ENCODE measurements at places on chromosomes 2 and 18.
A peak's percentile ranks its signal among the peaks of the same experiment; 100 is the strongest.

- no peak for DNase-seq
Measured at GRCh38 chr2:239871481-239872435, 153.4 kb downstream of the NDUFA10 start.

DNA sequence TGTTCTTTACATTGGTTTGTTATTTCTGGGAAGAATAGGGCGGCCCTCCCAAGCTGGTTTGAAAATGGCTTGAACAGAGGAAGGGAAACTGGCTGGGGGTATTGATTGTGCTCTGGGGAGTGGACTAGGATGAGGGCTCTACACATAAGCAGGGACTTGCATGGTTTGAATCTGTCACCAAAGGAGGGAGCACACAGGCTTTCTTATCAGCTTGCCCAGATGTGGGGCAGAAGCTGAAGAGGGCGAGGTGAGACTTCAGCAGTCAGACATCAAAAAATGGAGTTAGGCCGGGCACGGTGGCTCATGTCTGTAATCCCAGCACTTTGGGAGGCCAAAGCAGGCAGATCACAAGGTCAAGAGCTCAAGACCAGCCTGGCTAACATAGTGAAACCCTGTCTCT lies 7.2 kb upstream of the RAB12 start:
- no peak for DNase-seq

DNA sequence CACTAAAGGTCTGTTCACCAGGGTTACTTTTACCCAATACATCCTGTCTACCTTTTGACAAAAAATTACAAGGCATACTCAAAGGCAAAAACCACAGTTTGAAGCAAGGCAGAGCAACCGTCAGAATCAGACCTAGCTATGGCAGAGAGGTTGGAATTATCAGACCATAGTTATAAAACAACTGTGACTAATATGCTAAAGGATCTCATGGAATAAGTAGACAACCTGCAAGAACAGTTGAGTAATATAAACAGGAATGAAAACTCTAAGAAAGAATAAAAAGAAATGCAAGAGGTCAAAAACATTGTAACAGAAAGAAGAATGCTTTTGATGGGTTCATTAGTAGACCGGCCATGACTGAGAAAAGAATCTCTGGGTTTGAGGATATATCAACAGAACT lies 318.8 kb upstream of the KCNH7 start:
- peak; percentile 27 for DNase-seq

DNA sequence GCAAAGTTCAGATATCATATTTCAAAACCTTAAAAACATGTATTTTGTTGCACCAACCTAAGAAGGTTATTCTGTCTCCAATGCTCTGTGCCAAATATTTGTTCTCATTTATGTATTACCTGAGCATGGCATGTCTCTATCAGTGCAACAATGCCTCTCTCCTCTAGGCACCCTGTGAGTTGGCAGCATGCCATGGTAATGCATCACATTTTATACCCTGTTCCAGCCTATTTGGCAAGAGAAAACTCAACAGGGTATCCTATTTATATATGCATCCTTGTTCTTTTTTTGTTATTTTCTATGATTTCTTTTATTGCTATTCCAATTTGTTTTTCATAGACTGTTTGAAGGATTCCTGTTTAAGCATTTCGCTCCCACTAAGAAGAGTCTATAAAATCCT lies 126.3 kb upstream of the NRXN1 start:
- DNase-seq = no peak

- DNase-seq = no peak
Measured at GRCh38 chr2:37418956-37419355, 74.5 kb downstream of the QPCT start.

DNA sequence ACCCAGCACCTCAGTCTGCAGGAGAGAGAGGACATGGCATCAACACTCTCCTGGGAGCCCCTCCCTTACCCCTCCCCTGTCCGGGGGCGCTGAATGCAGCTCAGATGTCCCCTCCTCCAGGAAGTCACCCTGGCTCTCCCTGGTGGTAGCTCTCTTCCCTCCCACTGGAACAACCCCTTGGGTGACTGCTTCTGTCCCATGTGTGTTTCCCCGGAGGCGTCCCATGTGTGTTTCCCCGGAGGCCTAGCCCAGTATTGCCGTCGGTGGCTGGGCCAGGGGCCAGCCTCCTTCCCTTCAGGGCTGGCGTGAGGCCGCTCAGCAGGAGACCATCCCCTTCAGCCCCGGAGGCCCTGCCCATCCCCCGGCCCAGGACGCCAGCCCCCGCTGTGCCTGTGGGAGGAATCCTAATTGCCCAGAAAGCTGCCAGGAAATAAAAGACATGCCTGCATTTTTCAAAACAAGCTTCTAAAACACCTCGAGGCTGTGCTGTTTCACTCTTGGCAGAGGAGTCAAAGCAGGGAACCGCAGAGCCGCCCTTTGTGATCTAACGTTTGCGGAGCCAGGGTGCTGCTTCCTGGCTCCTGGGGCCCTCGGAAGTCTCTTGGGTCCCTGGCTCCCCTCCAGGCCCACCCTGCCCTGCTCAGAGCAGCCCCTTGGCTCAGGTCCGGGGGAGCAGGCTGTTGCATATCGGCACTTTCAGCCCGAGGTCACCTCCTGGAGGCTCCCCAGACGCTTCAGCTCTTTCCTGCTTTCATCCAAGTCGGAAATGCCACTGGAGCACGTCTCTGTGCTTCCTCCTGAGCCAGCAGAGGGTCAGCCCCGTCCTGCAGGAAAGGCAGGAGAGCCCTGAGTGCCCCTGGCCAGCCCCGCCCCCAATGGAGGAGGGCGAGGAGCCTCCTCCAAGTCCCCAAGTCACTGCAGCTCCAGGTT lies 11.4 kb downstream of the SNED1 start:
- peak; percentile 89 for DNase-seq

DNA sequence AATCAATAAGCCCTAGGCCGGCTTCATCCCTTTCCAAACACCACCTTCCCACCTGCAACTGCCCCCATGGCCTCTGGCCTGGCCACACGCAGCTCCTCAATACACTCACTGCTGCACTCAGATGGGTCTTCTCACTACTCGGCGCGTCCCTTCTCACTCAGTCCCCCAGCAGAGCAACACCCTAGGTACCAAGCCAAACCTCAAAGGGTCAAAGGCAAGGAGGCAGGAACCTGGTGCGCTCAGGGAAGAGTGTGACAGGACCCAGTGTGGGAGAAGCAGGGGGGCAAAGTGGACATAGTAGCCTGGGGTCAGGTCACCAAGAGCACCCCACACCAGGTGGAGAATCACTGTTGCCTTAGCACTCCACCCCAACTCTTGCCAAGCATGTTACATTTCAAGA lies 90.6 kb downstream of the TTC32 start:
- DNase-seq = no peak

DNA sequence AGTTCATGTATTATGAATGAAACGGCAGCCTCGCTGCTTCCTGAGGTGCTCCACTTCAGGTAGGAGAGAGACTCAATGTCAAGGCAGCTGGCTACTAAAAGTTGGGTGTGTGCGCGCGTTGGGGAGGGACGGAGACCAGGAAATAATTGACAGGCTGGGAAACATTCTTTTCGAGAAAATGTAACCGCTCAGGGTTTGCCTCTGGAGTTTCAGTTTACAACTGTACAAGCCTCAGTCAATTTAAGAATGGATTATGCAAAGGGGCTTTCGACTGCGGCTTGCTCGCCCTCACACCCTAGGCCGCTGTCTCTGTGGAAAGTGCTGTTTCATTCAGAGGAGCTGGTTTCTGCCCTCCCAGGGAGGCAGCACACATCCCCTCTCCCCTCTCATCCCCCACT lies 4.4 kb upstream of the SPRED2 start:
- peak; percentile 67 for DNase-seq

GRCh38 chr2:44191739-44192138 lies 23.1 kb downstream of the PPM1B start:
- DNase-seq = no peak

- DNase-seq = no peak
Measured at GRCh38 chr2:15665067-15665942, 73.6 kb downstream of the DDX1 start.

DNA sequence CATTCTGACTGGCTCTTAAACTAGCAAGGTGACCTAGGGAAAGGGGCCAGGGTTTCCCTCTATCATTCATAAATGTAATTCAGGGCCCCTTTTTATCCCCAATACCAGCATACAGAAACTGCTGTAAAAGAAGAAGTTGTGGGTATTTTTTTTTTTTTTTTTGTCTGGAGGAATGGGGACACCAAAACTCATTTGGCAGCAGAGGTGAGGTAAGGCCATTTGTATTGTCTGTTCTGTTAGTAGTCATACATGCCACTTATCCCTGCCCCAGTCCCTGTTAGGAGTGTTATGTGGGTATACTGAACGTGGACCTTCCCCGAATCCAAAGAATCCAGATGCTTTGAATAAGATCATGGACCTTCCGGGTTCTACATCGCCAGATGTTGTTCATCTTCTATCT lies 1.7 kb downstream of the SEPTIN2 start:
- DNase-seq = no peak

DNA sequence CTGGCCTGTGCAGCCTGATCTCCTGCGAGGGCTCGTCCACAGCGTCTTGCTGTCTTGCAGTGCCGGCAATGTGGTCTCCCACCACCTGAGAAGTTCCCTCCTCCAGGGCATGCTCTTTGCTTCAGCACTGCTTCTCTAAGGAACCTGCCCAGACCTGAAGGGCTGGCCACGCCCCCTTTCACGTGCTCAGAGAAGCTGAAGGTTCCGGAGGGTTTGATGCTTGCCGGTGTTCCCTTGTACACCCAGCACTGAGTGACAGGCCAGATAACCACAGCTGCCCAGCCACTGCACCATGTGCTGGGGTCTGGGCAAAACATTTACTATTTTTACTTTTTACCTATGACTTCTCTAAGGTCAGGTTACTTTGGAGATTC lies 1.7 kb upstream of the POLR2D start:
- no peak for DNase-seq

GRCh38 chr2:71933467-71934319 lies 214.0 kb downstream of the CYP26B1 start:
- DNase-seq = peak; percentile 75

DNA sequence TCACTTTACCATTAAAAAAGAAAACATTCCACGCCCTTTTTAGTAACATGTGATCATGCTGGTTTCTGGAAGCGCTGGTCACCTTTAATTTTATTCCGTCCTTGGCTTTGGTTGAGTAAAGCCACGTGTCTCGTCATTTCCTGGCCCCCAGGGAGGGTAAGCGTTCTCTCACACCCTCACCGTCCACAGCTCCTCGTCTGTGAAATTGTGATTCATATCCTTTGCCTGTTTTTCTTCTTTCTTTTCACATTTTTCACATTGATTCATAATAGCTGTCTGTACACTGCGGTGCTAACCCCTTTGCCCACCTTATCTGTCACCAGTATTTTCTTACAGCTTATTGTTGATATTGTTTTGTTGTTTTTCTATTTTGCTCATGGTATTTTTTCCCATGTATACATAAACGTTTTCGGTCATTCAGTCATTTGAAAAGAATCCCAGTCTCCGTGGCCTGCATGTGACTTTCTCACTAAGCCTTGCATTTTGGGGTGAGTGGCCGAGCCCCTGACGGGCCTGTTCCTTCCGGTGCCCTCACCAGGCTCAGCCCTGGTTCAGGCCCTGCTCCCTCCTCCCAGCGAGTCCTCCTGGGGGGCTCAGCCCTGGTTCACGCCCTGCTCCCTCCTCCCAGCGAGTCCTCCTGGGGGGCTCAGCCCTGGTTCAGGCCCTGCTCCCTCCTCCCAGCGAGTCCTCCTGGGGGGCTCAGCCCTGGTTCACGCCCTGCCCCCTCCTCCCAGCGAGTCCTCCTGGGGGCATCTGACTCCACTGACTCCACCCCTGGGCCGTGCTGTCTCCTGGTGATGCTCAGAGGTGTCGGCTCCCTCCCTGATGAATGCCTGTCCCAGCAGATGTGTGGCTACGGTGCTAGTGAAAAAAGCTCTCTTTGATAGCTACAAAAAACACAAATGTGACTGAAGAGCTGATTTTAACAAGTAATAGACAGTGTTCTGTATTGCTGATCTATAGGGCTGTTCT lies 249.7 kb upstream of the PXDN start:
- DNase-seq = peak; percentile 83

DNA sequence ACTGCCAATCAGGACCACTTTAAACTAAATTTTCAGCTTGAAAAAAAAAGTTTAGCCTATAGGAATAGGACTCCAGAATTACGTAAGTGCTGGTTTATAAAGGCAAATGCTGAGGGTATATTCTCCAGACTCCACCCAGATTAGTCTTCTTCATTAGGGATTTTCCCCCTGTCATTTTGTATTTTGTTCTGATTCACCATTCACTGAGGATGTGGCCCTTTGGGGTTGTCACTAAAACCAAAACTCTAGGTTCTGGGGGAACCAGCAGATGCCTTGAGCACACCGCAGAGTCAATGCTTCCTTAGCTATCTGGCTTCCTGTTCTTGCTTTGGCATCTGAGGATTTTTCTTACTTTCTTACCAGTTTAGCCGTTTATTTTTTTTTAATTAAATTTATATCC lies 10.5 kb downstream of the SCYGR4 start:
- DNase-seq = no peak

GRCh38 chr2:200452377-200452776 lies 57.5 kb downstream of the KCTD18 start:
- no peak for DNase-seq

- no peak for DNase-seq
Measured at GRCh38 chr18:79544386-79544963, 135.1 kb upstream of the CTDP1 start.

GRCh38 chr18:22297008-22297407 lies 120.7 kb downstream of the CTAGE1 start:
- no peak for DNase-seq

DNA sequence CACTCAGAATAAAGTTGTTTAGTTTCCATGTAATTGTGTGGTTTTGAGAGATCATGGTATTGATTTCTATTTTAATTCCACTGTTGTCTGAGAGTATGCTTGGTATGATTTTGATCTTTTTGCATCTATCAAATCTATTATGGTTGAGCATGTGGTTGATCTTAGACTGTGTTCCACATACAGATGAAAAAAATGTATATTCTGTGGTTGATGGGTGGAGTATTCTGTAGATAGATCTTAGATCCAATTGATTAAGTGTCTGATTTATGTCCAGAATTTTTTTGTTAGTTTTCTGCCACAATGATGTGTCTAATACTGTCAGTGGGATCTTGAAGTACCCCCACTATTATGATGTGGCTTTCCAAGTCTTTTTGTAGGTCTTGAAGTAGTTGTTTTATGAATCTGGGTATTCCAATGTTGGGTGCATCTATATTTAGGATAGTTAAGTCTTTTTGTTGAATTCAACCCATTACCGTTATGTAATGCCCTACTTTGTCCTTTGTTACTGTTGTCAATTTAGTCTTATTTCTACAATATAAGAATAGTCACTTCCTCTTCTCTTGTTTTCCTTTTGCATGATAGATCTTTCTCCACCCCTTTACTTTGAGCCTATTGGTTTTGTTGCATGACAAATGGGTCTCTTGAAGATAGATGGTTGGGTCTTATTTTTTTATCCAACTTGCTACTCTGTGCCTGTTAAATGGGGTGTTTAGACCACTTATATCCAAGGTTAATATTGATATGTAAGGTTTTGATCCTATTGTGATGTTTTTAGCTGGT lies 101.8 kb downstream of the TRABD2A start:
- no peak for DNase-seq

DNA sequence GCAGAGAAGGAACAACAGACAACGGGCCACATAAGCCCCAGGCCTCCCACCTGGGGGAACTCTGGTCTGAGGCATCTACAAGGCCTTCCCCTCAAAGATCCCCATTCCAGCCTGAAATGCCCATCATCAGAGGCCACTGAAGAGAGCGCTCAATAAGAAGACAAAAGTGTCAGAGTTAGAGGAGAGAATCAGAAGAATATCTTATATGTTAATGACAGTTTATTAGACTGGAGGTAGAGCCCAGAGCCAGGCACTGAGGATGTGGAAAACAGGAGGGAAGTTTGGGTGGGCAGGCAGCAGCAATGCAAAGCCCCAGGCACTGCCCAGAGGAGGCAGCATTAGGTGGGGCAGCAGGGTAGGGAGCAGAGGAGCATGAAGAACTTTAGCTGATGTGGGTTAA lies 2.9 kb upstream of the CTIF start:
- DNase-seq = no peak

GRCh38 chr2:78407960-78408794 lies 617.3 kb upstream of the REG3G start:
- DNase-seq = no peak

Measured in fibroblast of skin of scalp (primary cell).